ENCODE measurements at places on chromosomes 6 and 20. TPM values are rescaled to one million over a fixed set of nuclear protein-coding genes. Genes with fewer than 3 reads are reported as not detected.

- DNase-seq = no peak
Measured at GRCh38 chr6:32110632-32111031, 1.5 kb upstream of the TNXB start.

DNA sequence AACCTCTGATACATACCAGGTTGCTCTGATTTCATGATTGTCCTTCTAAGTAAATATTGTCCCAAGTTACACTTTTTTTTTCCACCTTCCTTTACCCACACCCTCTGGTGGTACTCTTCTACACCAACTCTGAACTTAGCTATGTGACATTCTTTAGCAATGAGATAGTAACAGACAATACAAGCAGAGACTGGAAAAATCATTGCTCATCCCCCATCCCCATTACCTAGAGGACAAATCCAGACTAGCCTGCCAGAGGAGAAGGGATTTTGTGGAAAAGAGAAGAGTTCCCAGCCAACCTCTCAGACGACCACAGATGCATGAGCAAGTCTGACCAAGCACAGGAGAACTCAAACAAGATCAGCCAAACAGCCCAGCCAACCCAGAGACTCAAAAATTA is 32.8 kb upstream of the TFAP2B start:
- no peak for DNase-seq

TINAG gene
- not detected for total RNA-seq

- DNase-seq = no peak
Measured at GRCh38 chr20:15911581-15911980, 661.7 kb downstream of the KIF16B start.

RCAN2 gene
- total RNA-seq = 273 TPM

- no peak for DNase-seq
Measured at GRCh38 chr6:43746071-43746470, 23.9 kb upstream of the VEGFA start.

LY6G6F gene
- not detected for total RNA-seq

GRCh38 chr6:146997062-146997461 is 207.2 kb upstream of the STXBP5 start:
- DNase-seq = no peak

GRCh38 chr20:49405062-49405683 is 77.3 kb downstream of the KCNB1 start:
- no peak for DNase-seq

PDYN gene
- not detected for total RNA-seq

Data from Right ventricle myocardium inferior (tissue), 1 donor.